Brain pericyte (primary cell): ENCODE measurements at places on chromosomes 1 and 21.
A peak's percentile ranks its signal among the peaks of the same experiment; 100 is the strongest.

DNA sequence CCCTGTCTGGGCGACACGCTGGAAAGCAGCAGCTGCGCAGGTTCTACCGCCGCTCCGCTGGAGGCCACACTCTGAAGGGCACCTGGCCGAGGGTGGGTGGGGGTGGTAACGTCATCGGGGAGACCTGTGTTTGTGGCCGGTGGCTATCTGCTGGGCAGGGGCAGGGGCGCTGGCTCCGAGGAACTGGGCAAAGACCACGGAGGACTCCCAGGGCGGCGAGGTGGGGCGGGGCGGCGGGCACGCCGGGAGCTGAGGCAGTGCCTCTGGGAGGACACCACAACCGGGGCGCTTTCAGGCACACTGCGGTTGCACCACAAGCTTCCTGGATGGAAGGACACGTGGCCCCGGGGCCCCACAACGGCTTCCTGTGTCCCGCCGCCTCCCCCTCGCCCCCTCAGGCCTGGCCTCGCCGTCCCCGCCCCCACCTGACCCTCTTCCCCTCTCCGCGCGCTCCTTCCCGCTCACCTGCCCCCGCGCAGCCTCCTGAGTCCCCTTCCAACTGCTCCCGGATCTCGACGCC, 3.3 kb upstream of the DENND2D start:
- DNase-seq: no peak

DNA sequence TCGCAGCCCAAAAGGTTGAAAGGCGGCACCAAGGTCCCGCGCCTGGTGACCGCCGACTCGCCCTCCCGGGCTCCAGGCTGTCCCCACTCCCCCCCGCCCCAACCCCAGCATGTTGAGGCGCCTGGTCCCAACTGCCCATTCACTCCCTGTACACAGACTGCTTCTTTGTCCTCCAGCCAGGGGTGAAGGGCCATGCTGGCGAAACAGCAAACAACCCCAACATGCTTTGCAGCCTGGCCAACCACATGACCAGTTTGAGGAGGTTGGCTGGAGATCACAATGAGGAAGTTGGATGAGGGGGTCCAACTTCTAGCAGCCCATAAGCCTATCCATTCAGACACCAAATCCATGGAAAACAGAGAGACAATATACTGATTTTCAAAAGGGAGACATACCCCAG, 13.5 kb downstream of the PDE9A start:
- no peak for DNase-seq

GRCh38 chr1:4825800-4826450, 171.5 kb downstream of the AJAP1 start:
- DNase-seq: no peak

GRCh38 chr1:211639475-211640300, 35.7 kb downstream of the NEK2 start:
- peak; percentile 77 for DNase-seq

GRCh38 chr1:29574871-29575270, 338.5 kb downstream of the PTPRU start:
- no peak for DNase-seq

- no peak for DNase-seq
These were observed 39.2 kb upstream of the COL18A1 start for GRCh38 chr21:45365608-45366241.

GRCh38 chr21:21146587-21147373, 148.6 kb downstream of the NCAM2 start:
- DNase-seq: no peak

DNA sequence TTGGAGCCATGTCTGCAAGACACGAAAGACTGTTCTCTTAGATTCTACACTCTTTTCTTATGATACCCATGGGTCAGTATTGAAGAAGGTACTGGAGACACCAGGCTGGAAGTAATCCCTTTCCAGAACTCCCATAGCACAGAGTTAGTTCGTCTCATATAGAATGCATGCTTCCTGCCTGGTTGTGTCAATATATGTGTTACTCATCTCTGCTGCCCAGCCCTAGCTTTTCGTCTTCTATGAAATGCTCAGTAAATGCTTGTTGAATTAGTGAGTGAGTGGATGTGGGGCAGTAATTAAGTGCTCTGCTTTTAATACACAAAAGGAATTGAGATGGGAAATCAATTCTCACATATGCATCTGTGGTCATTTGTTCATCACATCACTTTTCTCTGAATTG, 32.1 kb downstream of the ADCY10 start:
- DNase-seq: no peak

GRCh38 chr1:67715819-67716218, 30.8 kb downstream of the GADD45A start:
- DNase-seq: no peak

GRCh38 chr1:214233856-214234634, 46.9 kb upstream of the SMYD2 start:
- DNase-seq: no peak

GRCh38 chr1:38512024-38512767, 347.4 kb downstream of the RRAGC start:
- no peak for DNase-seq

- no peak for DNase-seq
These were observed 74.4 kb downstream of the PTPRU start for GRCh38 chr1:29310616-29311180.

DNA sequence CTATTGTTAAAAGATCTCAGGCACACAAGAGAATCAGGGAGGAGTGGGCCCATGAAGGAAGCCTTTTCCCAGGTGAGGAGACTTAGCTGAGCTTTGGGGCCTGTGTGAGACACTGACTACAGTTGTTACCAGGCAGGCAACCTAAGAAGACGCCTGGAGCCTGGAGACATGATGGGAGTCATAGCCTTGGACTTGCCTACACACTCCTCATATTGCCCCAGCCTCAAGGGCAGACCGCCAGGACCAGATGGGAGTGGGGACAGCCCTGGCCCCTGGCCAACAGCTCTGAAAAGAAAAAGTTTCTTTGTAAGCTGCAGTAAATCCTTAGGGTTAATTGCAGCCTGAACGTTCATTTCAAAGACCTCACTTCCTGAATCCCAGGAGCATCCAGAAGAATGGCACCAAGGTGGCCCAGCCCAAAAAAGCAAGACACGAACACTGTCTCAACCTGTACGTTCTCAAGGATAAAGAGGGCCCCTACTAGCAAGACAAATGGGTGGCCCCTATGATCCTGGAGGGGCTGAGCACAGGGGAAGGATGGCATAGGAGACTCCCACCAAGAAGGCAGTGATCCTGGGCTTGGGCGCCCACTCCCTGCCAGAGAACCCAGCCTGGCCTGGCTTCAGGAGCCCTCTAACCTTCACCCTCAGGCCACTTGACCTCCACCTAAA, 33.2 kb upstream of the BTG2 start:
- DNase-seq: no peak

DNA sequence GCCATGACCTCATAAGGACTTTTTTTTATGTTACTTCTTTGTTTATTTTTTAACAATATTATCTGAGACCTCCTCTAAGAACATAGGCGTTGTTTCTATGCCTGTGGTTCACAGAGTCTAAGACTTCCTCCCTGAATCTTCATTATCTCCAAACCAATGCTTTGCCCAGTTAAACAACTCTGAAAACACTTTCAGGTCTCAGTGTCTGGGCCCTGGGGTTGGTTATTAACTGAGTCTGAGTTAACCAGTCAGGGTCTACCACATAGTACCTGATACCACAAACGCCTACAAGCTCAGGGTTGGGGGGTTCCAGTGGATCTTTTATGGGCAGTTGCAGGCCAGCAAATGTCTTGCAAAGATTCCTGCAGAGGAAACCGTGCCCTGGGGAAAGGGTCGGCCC, 138.2 kb downstream of the AJAP1 start:
- DNase-seq: no peak

DNA sequence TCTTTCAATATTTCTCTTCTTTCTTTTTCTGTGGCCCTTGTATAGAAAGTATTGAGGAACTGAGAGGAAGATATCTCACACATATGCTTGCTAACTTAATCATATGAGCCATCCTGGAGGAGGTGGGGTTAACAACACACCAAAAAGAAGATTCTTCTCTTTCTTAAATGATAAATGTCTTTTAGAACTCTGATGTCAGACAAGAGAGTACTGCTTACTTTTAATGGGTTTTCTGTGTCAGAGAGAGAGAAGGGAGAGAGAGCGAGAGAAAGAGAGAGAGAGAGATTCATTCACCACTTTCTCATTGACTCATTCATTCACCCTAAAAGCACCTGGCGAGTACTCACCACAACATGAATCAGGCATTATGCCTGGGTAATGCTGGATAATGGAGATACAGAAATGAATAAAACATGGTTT, 250.3 kb upstream of the SGIP1 start:
- DNase-seq: no peak

DNA sequence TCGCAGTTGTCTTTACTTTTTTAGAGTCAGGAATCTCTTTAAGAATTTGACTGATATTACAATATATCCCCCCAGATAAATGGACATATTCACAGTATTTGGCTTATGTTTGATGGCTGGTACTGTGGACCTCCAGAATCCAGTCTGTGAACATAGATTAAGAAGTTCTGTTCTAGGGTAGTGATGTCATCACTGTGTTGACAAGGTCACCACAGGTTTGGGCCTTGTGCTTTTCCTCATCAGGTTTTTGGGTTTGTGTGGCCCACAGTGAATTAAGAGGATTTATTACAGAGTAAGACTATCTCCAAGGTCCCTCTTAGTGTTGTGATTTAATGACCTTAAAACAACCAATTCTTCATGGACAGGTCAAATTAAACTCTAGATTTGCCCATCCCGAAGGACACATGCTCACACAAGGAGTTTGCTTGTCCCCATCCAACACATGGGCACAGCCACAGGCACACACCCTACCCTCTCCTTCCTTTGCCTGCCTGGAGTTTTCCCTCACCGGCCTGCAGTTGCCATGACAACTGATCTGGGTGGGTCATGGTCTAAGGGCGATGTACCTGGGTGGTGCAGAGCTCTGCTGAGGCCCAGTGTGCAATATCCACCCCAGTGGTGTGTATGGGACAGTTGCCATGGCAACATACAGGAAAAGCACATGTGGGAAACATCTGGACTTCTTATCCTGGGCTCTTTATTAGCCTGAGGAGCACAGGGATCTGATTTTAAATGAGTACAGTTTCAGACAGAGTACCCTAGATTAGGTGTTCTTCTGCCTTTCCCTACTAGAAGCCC, 98.6 kb downstream of the NAV1 start:
- no peak for DNase-seq

DNA sequence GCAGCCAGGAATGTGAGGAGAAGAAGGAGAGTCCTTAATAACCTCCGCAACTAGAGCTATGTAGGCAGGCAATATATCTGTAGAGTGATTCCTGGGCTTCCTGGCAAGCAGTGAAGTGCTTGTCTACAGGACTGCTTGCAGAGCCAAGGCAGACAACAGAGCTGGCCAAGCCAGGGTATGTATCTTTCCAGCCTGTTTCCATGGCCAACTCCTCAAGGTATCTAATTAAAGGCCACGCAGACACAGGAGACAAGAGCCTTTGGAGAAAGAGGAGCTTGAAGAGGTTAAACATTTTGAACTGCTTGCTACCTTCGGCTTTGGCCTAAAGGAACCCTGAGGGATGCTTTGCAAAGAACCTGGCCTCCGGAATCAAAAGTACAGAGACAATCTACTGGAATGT, 137.4 kb downstream of the PIGK start:
- no peak for DNase-seq

GRCh38 chr1:212488436-212489283, 55.9 kb downstream of the NENF start:
- no peak for DNase-seq

DNA sequence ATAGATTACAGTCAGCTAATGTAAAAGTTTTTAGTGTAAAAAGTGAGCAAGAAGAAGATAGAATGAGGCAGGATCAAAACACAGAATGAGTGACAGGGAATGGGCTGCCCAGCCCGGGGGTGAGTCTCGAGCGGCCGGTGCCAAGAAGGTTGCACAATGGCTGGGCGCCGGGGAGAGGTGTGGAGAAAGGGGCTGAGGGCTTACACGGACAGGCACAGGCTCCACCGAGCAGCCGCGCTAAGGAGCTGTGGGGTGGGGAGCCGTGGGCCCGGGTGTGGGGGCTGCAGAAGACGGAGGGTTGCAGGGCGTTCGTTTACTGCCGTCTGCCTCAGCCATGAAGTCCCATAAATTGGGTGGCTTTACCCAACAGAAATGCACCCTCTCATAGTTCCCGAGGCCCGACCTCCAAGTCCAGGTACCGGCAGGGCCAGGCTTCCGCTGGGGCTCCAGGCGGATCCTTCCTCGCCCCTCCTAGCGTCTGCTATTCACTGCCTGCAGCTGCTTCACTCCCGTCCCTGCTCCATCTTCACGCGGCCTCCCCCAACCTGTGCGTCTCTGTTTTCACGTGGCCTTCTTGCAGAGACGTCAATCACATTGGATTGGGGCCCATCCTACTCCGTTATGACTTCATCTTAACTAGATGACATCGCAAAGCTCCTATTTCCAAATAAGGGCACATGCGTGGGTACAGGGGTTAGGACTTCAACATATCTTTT, 277.2 kb downstream of the CAMTA1 start:
- DNase-seq: no peak

GRCh38 chr1:224177356-224177999, 5.6 kb upstream of the DEGS1 start:
- no peak for DNase-seq

DNA sequence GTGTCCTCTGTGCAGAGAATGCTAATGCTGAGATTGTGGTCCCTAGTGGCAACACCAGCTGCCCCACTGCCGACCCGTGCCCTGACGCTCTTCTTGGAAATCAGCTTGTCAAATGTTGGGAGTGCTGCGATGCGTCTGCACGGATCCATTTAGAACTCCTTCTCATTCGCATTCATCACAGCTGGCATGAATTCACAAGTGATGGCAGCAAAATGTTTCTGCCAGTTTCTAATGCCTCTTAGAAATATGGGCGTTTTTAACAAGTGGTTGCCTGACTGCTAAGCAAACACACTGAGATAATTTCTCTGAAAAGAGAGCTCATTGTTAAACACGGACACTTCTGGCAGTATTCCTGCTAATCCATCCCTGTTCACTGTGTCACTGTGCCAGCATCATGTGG, 131.9 kb upstream of the KCNJ6 start:
- DNase-seq: no peak

DNA sequence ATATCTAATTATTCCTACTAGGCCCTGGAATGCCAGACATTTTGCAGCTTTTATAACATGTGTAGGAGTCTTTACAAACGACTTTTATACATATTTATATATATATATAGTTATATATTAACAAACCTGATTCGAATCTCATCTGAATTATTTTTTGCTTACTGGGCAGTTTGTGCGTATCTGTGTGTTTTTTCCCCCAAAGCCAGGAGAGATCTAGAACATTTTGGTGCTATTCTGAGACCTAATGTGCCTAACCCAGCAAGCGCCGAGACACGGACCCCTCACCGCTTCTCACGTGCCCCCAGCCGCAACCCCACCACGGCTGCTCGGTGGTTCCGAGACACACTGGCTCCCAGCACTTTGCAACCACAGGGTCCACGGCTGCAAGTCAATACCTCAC, 54.8 kb downstream of the CASZ1 start:
- DNase-seq: no peak

DNA sequence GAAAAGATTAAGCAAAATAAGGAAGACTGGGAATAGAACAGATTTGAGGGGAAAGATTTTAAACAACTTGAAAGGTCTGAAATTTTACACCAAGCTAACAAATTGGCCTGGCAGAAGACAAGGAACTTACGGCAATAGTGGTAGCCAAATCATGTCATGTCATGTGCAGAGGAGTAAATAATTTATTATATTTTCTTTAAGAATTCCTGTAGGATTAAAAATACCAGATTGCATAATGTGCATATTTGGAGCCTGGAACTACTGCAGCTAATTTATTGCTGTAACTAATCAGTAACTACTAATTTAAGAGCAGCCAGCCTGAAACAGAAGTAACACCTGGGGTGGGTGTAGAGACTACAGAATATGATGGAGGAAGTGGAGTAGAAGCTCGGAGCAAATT, 334.3 kb downstream of the TGFB2 start:
- DNase-seq: no peak

GRCh38 chr1:14850563-14850962, 252.1 kb downstream of the KAZN start:
- no peak for DNase-seq
